ENCODE measurements at places on chromosomes 12 and 14. TPM values are rescaled to one million over a fixed set of nuclear protein-coding genes. Genes with fewer than 3 reads are reported as not detected.

Gene RIPK3
- total RNA-seq, result 9.0 TPM

Gene SDR39U1
- total RNA-seq, result 28.8 TPM

Gene GLRX5
- 28.5 TPM for total RNA-seq

DNA sequence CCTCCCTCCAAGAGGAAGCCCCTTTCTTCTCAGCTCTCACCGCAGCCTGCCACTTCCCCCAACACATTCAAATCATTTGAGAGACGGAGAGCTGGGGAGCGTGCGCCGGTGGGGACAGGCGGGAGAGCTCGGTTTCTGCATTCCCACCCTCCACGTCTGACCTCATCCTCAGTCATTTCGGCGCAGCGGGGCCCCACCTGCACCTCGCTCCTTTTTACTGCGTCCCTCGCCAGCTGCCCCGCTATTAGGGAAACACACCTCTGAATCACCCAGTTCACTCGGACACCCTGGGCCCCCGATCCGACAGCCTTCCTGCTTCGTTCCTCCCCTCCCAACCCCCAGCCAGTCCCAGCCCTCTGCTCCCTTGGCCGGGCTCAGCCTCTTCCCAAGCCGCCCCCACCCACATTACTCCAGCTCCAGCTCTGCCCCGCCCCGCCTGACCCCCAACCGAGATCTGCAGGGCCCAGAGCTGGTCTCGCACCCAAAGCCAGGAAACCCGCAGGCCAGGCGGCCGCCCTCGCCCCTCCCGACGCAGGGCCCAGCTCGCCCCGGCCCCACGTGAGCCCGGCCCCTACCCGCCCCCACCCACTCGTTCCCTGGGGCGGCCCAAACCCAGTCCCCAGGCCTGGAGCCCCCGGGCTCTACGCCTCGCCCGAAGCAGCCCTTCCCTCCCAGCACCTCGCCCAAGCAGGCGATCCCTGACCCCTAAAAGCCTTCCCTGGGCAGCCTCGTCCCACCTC, 783 bp downstream of the CORO1C start:
- peak; percentile 70 for DNase-seq

- no peak for DNase-seq
Measured at GRCh38 chr12:131990066-131990979, 40.6 kb downstream of the EP400 start.

DNA sequence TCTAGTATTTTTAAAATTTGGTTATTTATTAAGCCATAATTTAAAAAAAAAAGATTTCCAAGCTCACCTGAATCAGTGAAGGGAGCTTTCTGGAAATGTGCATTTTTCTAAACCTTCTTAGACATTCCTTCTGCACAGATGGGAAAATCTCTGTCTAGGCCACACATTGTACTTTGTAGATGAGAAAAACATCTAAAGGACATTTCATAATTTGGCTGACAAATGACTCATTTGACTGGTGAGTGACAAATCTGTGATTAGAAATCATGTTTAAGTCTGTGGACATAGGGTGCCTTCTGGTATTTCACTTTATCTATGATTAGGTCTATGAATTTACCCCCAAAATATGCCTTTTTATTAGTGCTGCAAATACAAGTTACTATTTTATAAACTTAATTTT, 1044.9 kb upstream of the FLRT2 start:
- DNase-seq, result no peak

- no peak for DNase-seq
Measured at GRCh38 chr14:28767853-28768741, 1.5 kb downstream of the FOXG1 start.

GRCh38 chr12:71731439-71732356, 23.0 kb upstream of the RAB21 start:
- DNase-seq, result no peak

GRCh38 chr12:53489242-53489864, 9.9 kb downstream of the MAP3K12 start:
- no peak for DNase-seq

- no peak for DNase-seq
Measured at GRCh38 chr14:39548358-39548757, 116.1 kb upstream of the FBXO33 start.

DNA sequence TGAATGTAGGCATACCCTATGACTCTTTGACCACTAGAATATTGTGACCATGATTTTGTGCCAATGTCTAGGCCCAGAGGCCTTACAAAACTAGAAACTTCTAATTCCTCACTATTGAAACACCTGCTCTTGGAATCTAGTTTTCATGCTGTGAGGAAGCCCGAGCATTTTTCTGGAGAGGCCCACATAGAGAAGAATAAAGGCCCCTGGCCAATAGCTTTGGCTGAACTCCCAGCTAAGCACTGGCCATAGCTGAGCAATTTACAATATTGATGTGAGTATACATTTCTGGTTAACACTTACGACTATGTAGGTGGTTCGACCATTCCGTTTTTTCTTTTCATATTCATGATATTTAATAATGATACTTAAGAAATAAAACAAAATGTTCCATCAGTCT, 190.3 kb downstream of the KCNH5 start:
- no peak for DNase-seq

Gene GALNT8
- 0.84 TPM for total RNA-seq

GRCh38 chr12:122956035-122956434, 10.2 kb downstream of the ABCB9 start:
- no peak for DNase-seq

- DNase-seq, result no peak
Measured at GRCh38 chr14:72462056-72462455, 431.8 kb downstream of the DPF3 start.

- DNase-seq, result no peak
Measured at GRCh38 chr12:2925322-2925995, 33.7 kb upstream of the TEAD4 start.

- DNase-seq, result no peak
Measured at GRCh38 chr12:104763168-104763805, 194.8 kb downstream of the SLC41A2 start.

Gene PIWIL1
- total RNA-seq, result 0.79 TPM

Measured in omental fat pad (tissue), 4 donors.